ENCODE measurements at places on chromosomes 4 and X. TPM values are rescaled to one million over a fixed set of nuclear protein-coding genes. Genes with fewer than 3 reads are reported as not detected.

Gene BST1
- 1.8 TPM for total RNA-seq

Gene LNX1
- not detected for total RNA-seq

Gene KIAA1210
- not detected for total RNA-seq

Gene GNRHR
- total RNA-seq, result not detected

Gene ASB11
- not detected for total RNA-seq
